Effector CD4-positive, alpha-beta T cell (primary cell): ENCODE measurements at places on chromosomes 4 and X.

DNA sequence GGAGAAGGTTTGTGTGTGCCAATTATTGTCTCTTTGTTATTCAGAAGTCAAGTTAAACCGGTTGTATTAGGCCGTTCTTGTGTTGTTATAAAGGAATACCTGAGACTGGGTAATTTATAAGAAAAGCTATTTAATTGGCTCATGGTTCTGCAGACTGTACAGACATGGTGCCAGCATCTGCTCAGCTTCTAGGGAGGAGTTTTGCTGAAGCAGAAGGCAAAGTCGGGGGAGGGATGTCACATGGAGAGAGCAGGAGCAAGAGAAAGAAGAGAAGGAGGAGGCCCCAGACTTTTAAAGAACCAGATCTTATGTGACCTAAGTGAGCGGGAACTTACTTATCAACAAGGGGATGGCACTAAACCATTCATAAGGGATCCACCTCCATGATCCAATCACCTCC, 349.3 kb upstream of the PCDH18 start:
- DNase-seq, result no peak

DNA sequence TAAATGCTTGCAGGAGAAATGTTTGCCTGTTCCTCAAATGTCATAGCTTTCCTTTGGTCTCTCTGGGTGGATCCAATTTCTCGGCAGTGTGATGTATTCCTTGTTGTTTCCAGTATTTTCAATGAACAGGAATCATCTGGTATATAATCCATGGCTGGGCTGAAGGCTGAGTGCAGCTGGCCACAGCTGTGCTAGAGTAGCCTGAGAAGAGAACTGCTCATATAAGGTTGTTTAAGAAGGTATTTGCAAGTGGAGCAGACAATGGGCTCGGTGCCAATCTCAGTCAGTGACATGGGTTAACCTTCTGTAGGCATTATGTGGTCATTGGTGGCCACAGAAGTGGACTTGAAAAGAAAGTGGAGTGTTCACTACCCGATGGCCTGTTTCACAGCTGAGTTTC, 390.3 kb downstream of the SPRY1 start:
- DNase-seq, result no peak

- no peak for DNase-seq
Observed at GRCh38 chr4:19575924-19576323, 675.8 kb upstream of the SLIT2 start.

DNA sequence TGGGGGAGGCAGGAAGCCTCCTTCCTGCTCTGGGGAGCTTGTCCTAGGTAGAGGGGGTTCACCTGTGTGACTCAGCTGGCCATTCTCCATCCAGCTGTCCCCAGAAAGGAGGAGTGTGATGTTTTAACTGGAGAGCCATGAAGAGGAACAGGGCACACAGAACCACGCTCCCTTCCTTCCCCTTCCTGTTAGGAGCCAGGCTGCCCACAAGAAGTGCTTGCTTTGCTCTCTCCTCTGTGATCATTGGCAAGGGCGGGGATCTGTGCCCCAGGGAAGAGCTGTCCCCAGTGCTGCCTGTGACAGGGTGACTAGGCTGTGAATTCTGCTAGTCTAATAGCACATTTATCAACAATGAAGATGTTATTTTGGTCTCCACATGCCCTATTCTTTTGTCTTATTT, 169.6 kb upstream of the GATB start:
- DNase-seq, result no peak

DNA sequence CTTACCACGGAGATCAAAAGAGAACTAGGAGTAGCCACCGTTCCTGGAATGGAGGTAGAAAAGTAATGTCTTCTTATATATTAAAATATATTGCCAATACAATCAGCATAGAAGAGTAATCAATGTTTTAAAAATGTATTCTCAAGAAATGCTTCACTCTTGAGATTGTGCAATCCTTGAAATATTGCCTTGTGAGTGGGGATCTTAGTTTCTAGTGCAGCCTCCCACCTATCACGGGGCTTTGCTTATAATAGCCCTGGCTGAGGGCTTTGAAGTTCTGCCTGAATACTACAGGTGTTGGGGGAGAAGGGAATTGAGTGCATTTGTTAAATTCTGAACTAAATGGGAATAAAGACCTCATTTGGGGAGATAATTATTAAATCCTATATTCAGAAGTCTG, 55.5 kb downstream of the VGLL1 start:
- no peak for DNase-seq

- DNase-seq, result no peak
Observed at GRCh38 chr4:130393231-130393630, 1297.3 kb downstream of the C4orf33 start.

GRCh38 chrX:149829751-149830191, 48.0 kb downstream of the MAGEA9 start:
- peak; percentile 7 for DNase-seq

DNA sequence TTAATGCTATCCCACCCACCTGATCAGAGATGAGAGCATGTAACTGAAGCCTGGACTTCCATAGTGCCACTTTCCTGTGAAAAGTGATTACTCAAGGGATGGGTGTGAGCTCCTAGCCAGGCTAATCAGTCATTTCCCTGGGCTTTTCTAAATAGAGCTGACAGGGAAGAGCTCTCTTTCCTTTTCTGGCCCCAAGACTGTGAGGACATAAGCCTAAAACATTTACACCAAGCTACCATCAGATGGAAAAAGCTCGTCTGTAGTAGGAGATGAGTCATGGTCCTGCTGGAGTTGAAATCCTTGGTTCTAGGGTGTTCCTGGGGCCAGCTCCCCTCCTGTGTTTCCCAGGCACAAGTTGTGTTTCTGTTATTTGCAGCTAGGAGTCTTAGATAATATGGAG, 52.4 kb upstream of the NDP start:
- no peak for DNase-seq

GRCh38 chrX:106022238-106022637, 16.3 kb downstream of the SERPINA7 start:
- no peak for DNase-seq

- no peak for DNase-seq
Observed at GRCh38 chrX:47574547-47575301, 7.5 kb upstream of the TIMP1 start.

DNA sequence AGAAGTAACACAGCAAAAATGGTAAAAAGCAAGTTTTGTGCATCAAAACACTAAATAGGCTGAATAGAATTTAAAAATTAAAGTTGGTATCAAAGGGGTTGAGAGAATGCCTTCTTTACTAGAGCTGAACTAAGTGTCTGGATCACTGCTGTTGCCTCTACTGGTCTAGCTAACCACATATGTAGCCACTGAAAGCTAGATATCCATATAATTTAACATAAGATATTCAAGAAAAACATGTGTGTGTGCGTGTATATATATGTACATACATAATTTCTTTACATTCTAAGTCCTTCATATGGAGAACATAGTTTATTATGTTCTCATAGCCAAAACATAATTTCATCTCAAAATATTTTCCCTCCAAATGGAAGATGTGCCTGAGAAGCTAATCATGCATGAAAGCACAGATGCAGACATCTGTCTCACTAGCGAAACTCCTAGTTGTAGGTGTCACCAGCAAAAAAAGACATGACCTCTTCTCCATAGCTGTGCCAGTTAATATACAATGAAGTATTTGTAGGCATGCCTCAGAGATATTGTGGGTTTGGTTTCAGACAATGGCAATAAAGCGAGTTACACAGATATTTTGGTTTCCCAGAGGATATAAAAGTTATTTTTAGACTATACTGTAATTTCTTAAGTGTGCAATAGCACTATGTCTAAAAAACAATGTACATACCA, 47.3 kb downstream of the PDE5A start:
- no peak for DNase-seq

DNA sequence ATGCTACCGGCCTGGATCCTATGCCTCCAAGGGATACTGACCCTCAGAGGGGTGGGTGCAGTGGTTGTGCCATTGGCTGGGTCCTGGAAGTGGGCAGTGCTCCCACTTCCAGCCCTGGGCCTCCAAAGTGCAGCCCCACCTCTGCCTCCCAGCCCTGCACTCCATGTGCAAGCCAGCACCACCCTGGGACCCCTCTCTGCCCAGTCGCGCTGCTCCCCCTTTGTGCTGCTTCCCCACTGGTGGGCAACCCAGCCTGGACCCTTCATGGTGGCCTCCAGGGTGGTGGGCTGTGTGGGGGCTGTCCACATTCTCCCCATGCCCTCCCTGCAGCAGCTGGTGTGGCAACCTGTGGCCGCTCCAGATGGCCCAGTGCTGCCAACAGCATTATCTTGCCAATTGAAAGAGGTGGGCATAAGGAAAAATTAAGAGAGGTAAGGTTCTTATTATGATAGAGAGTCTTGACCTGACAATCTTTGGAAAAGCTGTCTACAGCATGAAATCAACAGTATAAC, 309.7 kb downstream of the GUCY2F start:
- no peak for DNase-seq

GRCh38 chr4:141711211-141711610, 74.8 kb downstream of the IL15 start:
- DNase-seq, result no peak

- no peak for DNase-seq
Observed at GRCh38 chr4:140720387-140721304, 35.5 kb downstream of the TBC1D9 start.

DNA sequence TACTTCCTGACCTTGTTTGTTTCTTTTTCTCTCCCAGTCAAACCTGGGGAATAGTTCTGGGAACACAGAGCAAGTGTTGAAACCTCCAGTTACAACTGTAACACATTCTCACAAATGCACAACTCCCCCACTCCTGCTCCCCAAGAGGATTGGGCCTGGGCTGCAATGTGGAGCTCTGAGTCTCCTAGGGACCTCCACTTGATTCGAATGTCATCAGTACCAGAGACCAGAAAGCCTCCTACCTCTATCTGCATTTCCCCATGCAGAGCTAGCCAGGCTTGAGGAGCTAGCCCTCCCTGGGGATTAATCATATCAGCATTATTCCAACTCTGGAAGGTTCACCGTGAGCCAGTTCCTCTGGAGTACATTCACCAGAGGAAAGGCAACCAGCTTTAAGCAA, 41.7 kb upstream of the CITED1 start:
- no peak for DNase-seq

DNA sequence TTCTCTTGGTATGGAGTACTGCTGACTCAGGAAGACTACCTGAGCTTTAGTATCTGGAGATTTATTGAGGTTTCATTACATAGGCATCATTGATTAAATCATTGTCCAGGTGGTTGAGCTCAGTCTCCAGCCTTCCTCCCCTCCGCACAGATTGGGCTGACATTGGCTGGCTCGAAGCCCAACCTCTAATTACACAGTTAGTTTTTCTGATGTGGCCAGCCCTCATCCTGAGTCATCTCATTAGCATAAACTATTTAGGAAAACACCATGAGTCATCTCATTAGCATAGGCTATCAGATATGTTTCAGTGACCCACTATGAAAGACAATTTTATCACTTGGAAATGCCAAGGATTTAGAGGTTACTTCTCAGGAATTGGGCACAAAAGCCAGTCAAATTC, 93.9 kb upstream of the ANKRD50 start:
- no peak for DNase-seq

GRCh38 chr4:37970702-37971101, 10.5 kb downstream of the PTTG2 start:
- peak; percentile 45 for DNase-seq

DNA sequence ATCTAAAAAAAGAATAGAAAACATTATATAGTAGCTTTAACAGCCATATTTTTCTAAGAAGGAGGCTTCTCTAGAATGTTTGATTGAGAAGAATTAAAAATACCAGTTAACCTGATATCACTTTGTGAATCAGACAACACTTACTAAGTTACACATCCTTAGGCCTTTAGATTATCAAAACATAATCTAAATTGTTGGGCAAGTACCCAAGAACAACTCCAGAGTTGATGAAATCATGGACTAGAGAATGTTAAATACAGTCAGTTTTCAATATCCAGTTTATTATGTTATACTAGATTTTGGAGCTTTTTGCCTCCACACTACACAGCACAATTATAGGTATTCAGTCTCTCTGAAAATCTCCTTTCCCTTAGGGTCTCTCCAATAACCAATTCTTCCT, 39.6 kb downstream of the ARL13A start:
- no peak for DNase-seq

- DNase-seq, result no peak
Observed at GRCh38 chrX:19670854-19671620, 155.7 kb upstream of the MAP3K15 start.

DNA sequence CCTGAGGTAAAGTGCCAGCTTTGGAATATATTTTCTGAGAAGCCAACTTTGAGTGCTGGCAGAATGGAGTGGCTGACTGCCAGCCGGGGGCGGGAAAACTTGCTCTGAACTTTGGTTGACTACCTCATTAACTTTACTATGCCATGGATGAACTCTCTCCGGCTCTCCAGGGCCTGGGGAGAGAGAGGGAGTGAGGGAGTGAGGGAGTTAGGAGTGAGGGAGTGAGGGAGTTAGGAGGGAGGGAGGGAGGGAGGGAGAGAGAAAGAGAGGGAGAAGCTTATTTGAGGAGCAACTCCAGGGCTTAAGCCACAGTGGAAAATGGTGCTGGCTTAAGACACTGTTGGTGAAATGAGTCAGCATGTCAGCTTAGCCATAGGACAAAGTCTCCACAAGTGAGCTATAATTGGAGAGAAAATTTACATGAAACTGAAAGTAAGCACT, 280.9 kb upstream of the RPS6KA3 start:
- no peak for DNase-seq

DNA sequence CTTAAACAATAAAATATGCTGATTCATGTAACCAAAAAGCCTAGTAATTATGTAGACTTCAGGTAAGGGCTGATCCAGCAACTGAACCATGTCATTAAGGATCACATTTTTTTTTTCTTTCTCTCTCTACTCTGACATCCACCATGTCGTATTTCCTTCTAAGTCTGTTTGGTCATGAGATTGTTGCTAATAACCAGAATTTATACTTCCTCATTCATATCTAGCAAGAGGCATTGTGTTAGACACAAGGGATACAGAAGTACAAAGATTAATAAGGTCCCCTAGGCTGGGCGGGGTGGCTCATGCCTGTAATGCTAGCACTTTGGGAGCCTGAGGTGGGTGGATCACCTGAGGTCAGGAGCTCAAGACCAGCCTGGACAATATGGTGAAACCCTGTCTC, 24.1 kb downstream of the PHEX start:
- DNase-seq, result no peak

- no peak for DNase-seq
Observed at GRCh38 chr4:42371305-42372252, 25.7 kb upstream of the SHISA3 start.

- DNase-seq, result no peak
Observed at GRCh38 chr4:100117750-100118149, 72.5 kb downstream of the DDIT4L start.

- DNase-seq, result no peak
Observed at GRCh38 chr4:178556796-178557195, 1114.6 kb upstream of the AGA start.

GRCh38 chr4:36285784-36286480, 4.5 kb downstream of the DTHD1 start:
- peak; percentile 44 for DNase-seq

DNA sequence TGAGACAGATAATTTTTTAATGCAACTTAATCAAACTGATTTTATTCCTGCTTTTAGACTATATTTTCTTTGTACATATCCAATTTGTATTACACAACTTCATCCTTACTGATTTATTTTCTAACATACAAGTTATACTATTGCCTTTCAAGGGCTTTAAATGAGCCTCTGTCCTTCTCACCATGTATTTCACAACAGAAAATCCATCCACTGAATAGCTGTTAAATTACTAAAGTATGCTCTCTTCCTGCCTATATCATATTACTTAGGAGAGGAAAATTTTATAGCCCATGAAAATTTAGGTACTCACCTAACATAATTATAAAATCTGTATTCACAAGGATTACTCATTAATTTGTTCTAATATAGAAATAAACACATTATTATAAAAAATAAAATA, 528.6 kb downstream of the ANKRD50 start:
- no peak for DNase-seq
